Cardiac septum (tissue), 1 donor: ENCODE measurements at places on chromosomes 1 and 21. TPM values are rescaled to one million over a fixed set of nuclear protein-coding genes. Genes with fewer than 3 reads are reported as not detected.

The PCSK9 gene
- total RNA-seq = not detected

The ADAMTS1 gene
- total RNA-seq = 92.5 TPM

The EDARADD gene
- total RNA-seq = 0.43 TPM

- no peak for DNase-seq
These were observed 3.1 kb downstream of the LCE3D start for GRCh38 chr1:152577168-152577567.

DNA sequence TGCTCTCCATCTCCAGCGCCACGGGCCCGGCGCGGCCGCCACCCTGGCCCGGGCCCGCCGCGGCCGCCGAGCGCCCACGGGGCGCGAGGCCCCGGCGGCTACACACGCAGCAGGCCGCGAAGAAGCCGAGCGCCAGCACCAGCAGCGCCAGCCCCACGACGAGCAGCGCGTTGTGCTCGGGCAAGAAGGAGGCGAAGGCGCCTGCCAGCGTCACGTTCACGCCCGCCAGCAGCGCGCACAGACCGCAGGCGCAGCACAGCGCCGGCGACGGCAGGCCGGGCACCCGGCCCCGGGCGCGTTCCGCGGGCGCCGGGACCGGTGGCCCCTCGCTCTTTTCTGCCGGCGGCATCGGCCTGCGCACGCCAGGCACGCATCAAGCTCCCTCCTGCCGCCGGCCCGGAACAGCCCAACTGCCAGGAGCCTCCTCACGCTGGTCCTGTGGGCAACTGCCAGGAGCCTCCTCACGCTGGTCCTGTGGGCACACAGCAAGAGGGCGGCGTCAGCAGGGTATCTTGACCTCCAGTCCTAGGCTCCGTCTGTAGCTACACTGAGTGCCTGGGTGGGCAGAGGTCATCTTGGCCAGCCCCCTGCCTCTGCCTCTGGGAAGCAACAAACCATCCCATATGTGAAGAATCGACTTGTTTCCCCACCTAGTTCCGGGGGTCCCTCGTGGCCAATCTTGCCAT lies 18.1 kb downstream of the KNCN start:
- no peak for DNase-seq

- no peak for DNase-seq
These were observed 30.4 kb downstream of the APP start for GRCh38 chr21:26140164-26140579.
